ENCODE measurements at places on chromosomes 1 and 21.
A peak's percentile ranks its signal among the peaks of the same experiment; 100 is the strongest.

DNA sequence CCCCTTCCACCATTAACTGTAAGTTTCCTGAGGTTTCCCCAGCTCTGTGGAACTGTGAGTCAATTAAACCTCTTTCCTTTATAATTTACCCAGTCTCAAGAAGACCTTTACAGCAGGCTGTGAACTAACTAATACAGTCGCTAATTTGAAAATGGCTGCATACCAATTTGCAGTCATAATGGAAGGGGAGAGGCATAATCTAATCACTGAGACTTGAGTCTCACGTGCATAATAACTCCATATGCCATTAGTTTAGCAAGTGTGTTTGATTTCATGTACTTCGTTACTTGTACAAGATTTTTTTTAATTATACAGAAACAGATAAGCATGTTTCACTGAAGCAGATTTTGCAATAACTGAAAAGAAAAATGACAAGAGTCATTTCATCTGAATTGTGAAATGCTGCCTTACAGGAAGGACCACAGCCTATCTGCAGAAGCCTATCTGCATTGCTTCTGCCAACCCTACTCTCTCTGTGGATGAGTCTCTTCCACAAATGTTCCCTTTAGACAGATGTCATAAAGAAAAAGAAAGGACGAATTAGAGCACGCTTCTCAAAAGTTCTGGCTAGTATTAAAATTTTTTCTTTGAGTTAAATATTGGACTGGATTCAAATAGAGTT is 99.1 kb downstream of the PTGER3 start:
- no peak for DNase-seq

DNA sequence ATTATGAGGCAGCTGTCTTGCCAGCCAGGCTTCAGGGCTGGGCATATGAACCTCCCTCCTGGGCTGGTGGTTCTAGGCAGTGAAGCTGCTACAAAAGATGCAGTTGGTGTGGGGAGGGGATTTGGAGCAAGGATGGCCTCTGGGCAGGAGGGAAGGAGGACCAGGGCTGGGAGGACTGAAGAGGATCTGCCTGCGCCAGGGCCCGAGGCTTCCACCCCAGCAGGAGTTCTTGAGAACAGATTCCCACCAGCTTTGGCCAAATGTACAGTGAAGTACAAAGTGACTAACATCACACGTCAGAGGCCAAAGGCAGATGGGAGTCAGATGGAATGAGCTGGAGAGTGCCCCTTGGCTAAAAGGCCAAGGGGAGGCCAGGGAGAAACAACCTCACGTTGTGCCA is 62.4 kb downstream of the DDX20 start:
- no peak for DNase-seq

DNA sequence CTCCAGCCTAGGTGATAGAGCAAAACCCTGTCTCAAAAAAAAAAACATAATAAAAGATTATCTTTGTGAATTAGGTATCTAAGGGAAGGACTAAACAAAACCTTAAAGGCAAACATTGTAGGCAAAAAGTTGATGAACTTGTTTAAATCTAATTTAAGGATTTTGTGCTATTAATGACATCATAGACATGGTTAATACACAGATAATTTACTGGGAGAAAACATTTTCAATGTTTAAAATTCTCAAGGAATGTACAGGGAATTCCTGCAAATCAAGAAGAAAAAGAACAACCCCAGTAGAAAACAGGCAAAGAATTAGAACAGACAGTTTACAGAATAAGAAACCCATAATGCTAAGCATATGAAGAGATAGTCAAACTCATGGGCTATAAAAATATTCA is 47.6 kb downstream of the ST3GAL3 start:
- no peak for DNase-seq

DNA sequence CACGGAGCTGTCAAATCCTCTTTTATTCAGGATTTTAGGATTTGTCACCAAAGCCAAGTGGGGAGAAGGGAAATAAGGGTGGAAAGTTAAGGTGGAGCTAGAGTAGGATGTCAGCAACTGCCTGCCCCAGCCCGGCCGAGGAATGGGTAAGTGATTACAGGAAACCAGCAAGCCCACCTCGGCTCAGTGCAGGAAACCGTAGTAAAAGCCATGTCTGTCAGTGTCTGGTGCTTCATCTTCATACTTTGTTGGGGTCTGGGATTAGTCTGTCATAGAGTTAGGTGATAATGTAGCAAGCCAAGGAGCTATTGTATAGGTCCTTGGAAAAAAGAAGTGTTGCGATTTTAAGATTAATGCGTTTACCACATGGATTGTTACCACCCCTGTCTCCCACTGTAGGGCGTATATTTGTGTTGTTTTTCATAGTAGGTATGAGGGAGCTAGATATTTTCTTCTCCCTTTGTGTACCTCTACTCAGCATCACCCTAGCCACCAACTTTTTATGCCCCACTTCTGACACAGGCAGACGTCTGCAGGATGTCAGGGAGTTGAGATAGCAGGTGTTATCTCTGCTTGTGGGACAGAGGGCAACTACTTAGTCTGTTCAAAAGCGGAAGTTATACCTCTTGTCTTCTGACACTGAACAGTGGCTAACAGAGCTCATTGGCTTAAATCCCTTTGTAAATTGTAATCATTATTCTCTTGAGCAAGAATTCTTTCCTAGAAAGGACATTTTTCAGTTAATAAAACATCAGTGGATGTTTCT is 253.7 kb downstream of the HHAT start:
- no peak for DNase-seq

DNA sequence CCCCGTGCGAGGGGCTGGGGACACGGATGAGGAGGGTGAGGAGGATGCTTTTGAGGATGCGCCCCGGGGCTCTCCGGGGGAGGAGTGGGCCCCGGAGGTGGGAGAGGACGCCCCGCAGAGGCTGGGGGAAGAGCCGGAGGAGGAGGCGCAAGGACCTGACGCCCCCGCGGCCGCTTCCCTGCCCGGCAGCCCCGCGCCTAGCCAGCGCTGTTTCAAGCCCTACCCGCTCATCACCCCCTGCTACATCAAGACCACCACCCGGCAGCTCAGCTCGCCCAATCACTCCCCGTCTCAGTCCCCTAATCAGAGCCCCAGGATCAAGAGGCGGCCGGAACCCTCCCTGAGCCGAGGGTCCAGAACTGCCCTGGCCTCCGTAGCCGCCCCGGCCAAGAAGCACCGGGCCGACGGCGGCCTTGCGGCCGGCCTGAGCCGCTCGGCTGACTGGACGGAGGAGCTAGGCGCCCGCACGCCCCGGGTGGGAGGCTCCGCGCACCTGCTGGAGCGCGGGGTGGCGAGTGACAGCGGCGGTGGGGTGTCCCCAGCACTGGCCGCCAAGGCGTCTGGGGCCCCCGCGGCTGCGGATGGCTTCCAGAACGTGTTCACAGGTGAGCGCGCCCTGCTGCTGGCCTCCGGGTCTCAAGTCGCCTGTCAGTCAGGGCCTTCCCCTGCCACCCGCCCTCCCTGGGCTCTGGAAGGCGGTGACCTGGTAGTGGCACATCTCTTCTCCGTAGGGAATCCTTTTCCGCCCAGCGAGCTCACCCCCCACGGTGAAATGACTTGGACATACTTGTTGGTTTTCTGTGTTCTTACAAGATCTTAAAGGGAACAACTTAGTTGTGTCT is 1.7 kb downstream of the FMN2 start:
- no peak for DNase-seq

GRCh38 chr1:214717351-214717750 is 114.4 kb downstream of the CENPF start:
- DNase-seq: no peak

GRCh38 chr1:164518692-164519332 is 40.2 kb upstream of the PBX1 start:
- no peak for DNase-seq

DNA sequence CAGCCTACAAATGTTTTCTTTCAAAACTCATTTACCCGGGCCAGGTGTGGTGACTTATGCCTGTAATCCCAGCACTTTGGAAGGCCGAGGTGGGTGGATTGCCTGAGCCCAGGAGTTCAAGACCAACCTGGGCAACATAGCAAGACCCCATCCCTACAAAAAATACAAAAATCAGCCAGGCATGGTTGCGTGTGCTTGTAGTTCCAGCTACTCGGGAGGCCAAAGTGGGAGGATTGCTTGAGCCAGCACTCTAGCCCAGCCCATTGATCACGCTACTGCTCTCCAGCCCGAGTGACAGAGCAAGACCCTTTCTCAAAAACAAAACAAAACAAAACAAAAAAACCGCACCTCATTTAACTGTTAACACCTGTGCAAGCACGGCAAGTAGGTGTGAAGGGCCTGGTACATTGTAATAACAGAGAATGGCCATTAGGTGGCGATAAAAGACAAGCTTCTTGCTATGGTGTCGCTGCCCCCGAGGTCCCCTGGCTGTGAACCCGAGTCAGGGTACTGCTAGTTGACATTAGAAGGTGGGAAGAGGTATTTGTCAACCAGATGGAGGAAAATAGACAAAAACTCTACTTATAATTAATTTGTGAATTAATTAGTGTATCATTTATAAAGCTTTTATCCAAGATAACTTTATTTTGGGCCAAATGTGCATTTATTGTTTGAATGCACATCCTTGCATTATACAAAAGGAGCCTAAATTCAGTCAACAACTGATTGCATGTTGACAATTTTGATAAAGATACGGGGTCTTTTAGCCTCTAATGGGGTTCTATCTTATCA is 66.5 kb downstream of the SH3BGR start:
- DNase-seq: peak; percentile 59

DNA sequence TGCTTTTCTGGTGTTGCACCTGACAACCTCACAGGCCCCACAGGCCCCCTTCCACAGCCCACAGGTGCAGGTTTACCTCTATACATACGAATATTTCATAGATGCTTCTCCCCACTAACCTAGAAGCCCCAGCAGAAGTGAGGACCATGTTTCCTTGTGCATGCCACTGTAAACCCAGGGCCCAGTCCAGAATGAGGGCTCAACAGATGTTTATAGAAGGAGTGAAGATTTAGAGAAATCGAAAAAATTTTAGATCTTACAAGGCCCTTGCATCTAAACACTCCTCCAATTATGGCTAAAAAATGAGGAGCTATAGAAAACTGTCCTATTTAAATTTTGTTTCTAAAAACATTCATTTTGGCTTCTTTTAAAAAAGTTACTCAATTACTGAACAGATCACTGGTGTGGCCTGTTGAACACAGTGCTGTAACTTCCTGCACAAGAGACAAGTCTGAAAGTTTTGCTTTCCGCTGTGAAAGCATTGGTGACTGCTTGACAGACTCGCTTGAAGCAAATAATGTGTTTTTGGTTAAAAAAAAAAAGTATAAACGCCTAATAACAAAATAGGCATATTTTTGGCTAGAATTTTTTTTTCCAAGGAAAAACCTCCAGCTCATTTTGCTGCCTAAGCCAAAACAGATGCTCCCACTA is 1.2 kb downstream of the ABCB10 start:
- DNase-seq: peak; percentile 50

DNA sequence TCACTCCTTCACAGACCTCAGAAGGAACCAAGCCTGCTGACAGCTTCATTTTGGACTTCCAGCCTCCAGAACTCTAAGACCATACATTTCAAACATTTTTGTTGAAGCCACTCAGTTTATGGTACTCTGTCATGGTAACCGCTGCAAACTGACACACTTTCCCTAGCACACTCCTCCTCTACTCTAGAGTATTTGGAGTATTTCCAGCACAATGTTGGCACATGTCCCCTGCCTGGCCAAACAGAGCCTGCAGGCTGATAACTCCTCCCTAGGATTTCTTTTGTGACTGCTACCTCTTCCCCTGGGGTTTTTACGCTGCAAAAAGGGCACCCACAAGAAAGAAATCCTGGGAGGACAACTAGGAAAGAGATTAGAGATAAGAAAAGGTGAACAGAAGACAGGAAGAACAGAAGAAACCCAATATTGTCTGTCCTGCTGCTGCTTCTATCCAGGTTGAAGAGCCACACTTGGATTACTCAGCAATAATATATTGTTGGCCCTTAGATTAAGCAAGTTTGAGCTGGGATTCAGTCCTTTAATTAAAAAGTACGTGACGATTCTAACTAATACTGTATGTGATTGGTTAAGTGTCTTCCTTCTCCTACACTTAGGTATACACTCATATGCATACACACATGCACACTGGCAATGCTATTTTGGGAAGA is 844.1 kb downstream of the LTN1 start:
- DNase-seq: no peak

- DNase-seq: no peak
These were observed 147.0 kb downstream of the PLPP3 start for GRCh38 chr1:56432166-56432971.

DNA sequence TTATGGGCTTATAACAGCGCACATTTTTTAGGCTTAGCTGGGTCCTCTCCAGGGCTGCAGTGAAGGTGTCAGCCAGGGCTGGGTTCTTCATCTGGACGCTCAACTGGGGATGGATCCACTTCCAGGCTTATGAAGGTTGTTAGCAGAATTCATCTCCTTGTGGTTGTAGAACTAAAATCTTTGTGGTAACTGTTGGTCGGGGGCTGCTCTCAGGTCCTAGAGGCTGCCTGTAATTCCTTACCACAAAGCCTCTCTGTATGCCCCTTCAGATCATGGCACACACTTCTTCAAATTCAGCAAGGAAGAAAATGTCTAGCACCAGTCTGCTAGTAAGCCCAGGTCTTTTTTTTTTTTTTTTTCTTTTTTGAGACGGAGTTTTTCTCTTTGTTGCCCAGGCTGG is 40.9 kb upstream of the EPS8L3 start:
- DNase-seq: no peak

GRCh38 chr1:245085508-245086095 is 69.2 kb upstream of the KIF26B start:
- no peak for DNase-seq

- DNase-seq: peak; percentile 22
These were observed 582 bp downstream of the ORC1 start for GRCh38 chr1:52403566-52404115.

DNA sequence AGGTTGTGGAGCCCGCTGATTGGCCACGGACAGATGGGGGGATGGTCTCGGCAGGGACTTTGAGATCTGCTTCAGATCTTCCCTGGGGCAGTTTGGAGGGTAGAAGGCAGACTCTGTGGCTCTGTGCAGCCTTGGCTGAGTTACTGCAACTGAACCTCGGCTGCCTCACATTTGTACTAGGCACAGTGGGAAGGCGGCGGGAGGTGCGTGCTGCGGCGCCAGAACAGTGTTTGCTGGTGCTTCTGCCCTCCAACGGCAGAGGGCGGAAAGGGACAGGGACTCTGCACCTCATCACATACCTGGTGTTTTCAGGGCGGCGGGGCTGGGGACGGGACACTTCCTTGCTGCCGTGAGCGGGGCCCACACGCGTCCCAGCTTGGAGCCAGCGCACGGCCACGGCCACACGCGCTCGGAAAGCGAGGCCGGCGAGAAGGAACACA is 26.2 kb downstream of the SLC66A1 start:
- no peak for DNase-seq

- no peak for DNase-seq
These were observed 91.3 kb downstream of the FGGY start for GRCh38 chr1:59388191-59388590.

DNA sequence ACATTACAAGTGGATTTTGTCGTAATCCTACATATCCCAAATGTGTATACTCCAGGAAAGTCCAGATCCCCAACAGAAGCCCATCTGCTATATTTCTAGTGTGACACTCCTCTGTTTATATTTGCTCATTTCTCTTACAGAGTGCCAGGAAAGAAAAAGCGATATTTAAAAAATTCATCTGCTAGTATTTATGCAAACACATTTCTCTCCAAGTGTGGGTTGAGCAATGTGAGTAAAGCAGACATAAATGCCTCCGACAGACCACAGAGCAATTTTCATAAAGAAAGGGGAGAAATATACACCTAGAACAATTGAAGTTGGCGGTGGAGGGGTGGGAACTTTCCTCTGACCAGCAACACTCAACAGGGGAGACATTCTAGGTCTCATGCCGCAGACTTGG is 22.2 kb upstream of the RAP1A start:
- DNase-seq: no peak

GRCh38 chr1:69315823-69316222 is 251.9 kb upstream of the LRRC7 start:
- no peak for DNase-seq
